ENCODE measurements at places on chromosomes 12 and 14. TPM values are rescaled to one million over a fixed set of nuclear protein-coding genes. Genes with fewer than 3 reads are reported as not detected.

Gene POTEM
- total RNA-seq = not detected

Gene OLR1
- not detected for total RNA-seq

Gene TMCC3
- 30.9 TPM for total RNA-seq

Gene NINJ2
- total RNA-seq = 0.90 TPM

Gene MAP3K9
- total RNA-seq = under 0.01 TPM

Gene CDH24
- total RNA-seq = 15.7 TPM
